Transverse colon (tissue), 4 donors: ENCODE measurements at places on chromosomes 6 and 20.

- DNase-seq, result no peak
Measured at GRCh38 chr20:13022401-13023155, 13.8 kb downstream of the SPTLC3 start.

- no peak for DNase-seq
Measured at GRCh38 chr6:126447367-126447766, 107.5 kb downstream of the CENPW start.

- DNase-seq, result no peak
Measured at GRCh38 chr20:33881989-33882388, 70.8 kb downstream of the CHMP4B start.

GRCh38 chr6:8054276-8054675 is 9.9 kb downstream of the BLOC1S5 start:
- no peak for DNase-seq

DNA sequence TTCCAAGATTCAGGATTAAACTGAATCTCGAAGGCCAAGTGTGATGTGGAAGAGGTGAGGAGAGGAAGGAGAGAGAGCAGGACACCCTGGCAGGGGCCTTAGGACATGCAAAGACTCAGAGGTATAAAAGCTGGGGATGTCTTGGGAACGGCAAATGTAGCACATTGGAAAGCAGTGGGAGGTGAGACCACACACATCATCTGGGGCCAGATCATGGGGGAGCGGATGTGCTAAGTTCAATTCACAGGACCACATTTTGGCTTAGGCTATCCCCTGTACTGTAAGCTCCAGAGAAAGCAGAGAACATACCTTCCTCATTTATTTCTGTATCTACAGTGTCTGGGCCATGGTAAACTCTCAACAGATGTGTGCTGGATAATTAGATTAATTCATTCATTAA is 59.5 kb upstream of the MBOAT1 start:
- no peak for DNase-seq

- DNase-seq, result peak; percentile 83
Measured at GRCh38 chr6:73452107-73452461, at the start of gene CGAS. CGAS (minus strand) TSS chr6:73452297; CDS start chr6:73452181, 116 bp downstream.

GRCh38 chr6:117165911-117166499 is 99.4 kb upstream of the VGLL2 start:
- DNase-seq, result no peak

- DNase-seq, result no peak
Measured at GRCh38 chr6:118984342-118984741, 49.4 kb upstream of the MCM9 start.

GRCh38 chr6:27810768-27811450 is 101.3 kb downstream of the OR2B2 start:
- no peak for DNase-seq

DNA sequence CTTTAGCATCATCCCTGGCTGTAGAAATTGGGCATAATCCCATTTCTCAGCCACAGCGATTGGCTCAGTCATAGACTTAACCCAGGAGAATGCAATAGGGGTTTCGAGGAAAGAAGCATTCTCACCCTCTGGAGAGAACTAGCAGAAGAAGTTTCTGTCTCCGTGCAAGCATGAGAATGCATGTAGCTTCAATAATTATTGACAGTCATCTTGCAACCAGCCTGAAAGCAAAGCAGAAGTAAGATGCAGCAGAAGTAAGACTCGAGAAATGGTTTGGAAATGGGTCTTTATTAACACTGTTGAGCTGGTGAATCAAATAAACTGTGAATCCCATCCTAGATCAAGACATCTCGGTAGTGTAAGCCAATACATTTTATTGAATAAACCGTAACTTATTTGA is 828.8 kb upstream of the GJE1 start:
- no peak for DNase-seq

- DNase-seq, result no peak
Measured at GRCh38 chr20:40687384-40688128, 1.5 kb downstream of the MAFB start.

DNA sequence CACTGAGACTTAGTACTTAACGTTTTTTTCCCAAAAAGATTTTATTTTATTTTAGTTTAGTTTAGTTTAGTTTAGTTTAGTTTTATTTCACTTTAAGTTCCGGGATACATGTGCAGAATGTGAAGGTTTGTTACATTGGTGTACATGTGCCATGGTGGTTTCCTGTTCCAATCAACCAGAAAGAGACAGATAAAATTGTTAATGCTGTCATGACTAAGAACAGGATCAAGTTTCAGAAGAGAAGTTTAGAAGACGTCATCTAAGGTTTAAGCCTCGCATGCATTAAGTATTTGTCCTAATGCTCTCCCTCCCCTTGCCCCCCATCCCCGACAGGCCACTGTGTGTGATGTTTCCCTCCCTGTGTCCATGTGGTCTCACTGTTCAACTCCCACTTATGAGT is 540.0 kb downstream of the KHDRBS2 start:
- no peak for DNase-seq

DNA sequence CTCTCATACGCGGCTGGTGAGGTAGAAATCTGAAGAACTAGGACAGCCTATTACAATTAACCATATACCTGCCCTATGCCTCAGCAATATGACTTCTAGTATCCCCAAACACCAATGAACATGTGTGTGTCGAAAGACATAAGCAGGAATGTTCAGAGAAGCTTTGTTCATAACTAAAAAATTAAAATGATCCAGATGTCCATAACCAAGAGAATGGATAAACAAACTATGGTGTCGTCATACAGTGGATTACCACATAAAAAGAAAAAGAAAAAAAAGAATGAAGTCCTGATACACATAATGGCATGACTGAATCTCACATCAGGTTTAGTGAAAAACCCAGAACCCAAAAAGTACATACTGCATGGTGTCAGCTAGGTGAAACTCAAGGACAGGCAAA is 73.9 kb downstream of the MDN1 start:
- no peak for DNase-seq

GRCh38 chr20:19522836-19523590 is 235.0 kb upstream of the RIN2 start:
- no peak for DNase-seq

DNA sequence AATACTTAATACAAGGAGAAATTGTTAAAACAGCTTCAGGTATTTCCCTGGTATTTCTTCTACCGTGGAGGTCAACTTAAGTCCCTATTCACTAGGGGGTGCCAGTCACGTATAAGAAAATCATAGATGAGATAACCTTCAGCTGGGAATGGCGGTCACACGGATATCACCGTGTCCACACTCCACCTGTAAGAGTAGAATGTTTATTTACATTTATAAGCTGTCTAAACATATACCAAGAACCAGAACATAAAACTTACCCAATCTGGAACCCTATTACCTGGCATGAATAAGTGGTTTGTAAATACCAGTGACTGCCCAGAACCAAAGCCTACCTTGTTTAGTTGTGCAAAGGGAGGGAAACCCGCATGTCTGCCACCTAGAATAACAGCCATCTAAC is 1.9 kb upstream of the ELOVL4 start:
- DNase-seq, result peak; percentile 64

DNA sequence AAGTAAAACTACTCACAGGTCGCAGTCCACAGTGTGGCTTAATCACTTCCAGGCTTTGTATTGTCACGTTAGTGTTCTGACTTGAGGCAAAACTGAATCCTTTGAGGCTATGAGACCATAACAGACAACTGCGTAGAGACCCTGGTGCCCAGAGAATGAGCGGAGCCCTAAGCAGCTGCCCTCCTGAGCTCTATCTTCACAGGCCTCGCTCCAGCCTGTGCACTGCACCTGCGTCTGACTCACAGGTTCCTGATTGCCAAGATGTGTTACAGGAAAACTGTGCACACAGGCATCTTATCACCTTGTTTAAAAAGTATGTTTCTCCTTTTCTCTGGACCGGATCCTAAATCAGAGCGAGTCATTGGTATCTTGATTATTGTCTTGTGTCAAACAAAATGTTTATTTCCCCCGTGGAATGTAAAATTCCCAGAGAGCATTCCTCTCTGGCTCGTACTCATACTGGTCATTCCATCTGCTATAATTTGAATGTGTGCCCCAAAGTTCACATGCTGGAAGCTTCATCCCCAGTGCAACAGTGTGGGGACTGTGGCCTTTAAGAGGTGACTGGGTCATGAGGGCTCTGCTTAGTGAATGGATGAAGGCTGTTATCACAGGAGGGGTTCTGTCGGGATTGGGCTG is 25.7 kb downstream of the PRR18 start:
- DNase-seq, result no peak

DNA sequence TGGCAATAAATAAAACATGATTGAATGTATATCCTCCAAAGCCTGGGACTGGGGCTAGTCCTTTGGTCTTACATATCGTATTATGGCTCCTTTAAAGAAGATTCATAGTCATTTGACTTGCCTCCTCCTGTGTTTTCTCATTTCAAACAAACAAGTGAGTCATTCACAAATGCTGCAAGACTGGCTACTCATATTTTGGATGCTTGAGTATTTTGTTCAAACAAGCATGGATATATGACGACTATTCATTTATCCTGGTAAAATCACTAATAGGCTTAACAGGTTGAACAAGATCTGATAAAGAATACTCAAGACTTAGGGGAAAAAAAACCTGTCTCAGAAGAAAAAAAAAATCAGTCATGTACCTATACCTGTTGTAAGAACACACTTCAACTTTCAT is 111.1 kb upstream of the CCDC28A start:
- DNase-seq, result no peak

DNA sequence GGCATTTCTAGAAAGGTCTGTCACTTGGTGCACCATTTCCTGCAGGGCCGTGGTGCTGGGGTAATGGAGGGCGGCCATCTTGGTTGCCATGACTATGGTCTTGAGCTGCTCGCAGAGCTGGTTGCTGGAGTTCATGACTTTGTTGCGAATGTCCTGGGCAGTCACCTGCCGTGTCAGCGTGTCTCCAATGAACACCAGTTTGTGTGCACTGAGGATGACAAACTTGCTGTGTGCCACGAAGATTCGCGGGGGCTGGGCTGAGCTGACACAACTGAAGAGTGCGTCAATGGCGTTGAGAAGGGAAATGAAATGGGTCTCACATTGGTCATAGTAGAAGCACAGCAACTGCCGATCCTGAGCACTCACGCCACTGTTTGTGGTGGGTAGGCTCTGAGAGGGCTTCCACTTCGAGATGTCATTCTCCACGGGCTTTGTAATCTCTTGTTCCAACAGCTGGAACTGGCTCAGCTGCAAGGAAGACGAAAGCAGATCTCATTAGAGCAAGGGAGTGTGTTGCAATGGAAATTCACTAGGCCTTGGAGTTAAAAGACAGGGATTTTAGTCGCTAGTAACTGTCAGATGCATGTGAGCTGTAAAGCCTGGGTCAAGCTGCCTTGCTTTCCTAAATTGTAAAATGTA is 47.1 kb downstream of the NEDD9 start:
- no peak for DNase-seq

DNA sequence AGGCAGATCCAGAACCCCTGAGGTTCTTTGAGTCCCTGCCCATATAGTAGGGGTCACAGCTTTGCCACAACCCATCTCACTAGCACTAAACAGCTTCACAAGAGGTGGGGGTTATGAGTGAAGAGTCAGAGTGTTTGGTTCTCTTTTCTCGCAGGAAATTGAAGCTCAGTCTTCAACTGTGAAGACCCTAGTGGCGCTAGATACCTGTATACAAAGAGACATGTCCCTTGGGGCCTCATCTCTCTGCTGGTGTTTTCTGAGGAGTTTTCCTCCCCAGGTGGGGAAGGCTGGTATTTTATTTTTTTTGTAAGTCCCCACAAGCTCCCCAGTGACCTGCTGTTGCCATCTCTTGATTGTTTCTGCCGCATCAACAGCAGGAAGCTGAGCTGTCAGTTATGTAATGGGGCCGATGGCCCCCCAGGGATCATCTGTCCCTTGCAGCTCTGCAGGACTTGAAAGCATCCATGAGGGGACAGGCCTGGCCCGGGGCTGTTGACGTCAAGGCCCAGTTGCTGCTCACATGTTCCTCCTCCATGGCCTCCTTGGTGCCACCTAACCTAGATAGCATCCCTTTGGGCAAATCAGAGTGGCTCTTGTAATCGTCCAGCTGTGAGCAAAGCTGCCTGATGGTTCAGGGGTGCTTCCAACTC is 23.1 kb downstream of the STK35 start:
- no peak for DNase-seq

DNA sequence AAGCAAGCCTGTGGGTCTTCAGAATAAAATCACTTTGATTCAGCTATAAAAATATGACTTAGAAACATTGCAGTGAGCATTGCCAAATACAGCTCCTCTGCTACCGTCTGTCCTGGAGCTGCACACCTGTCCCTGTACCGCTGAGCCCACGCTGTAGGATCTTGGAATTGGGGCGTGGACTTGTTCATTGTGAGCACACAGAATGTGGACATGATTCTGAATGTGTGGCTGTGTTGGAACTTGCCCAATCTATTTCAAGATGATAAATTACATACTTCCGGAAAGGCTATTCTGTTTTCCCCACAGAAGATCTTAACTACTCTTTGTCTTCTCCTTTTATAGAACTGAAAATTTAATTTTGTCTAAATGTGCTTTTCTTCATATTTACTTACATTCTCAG is 107.3 kb downstream of the UST start:
- no peak for DNase-seq

DNA sequence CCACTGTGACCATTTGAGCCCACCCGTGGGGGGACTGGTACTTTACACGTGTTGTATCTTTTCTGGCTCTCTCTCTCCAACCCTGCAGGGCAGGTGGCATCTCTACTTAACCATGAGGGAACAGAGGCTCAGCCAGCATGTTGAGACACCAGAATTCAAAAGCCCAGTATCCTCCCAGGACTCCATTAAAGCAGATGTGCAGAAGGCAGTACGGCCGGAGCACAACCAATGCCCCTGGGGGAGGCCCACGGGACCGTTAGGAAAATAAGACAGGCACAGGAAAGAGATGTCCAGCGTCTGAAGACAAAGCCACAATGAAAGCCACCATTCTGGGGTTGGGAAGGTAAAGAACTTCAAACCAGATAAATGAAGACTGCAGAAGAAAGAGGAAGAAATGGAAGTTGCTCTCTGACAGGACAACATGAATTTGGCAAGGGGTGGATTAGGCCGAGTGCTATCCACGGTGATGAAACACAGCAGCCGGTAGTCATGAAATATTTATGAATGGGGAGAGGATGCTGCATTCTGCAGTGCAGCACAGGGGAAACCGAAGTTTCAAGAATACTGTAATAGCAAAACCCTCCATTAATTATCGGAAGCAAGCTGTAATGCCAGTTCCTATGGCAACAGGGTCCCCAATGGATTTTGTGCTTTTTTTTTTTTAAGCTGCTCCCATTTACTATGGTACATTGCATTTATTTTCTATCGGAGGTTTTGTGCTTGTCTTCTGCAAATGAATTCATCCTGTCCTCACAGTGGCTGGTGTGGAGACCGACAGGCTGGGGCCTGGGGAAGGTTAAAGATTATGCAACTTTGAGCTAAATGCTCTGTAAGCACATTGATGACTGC is 179.4 kb downstream of the NRN1 start:
- DNase-seq, result no peak

DNA sequence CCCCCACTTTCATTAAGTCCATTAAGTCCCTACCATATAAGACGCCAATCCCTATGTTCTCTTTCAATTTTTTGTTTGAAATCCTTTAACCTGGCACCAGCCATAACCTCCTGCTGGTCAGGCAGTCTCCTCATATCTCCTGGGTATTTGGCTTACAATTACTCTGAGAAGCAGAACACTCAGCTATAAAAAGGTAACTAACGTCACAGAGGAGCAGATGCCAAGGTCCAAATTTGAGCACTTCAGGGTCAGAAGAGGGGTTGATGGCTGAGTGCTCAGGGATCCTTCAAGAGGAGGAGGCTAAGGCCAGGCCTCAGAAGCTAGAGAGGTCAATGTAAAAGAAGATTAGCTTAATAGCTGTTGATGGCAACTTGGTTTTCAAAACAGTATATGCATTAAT is 22.3 kb upstream of the RCAN2 start:
- no peak for DNase-seq

GRCh38 chr20:57190536-57191264 is 75.7 kb downstream of the BMP7 start:
- no peak for DNase-seq
